Suppressor macrophage treated with lipopolysaccharide for 1 hour (primary cell): ENCODE measurements at places on chromosomes 11 and 22.

DNA sequence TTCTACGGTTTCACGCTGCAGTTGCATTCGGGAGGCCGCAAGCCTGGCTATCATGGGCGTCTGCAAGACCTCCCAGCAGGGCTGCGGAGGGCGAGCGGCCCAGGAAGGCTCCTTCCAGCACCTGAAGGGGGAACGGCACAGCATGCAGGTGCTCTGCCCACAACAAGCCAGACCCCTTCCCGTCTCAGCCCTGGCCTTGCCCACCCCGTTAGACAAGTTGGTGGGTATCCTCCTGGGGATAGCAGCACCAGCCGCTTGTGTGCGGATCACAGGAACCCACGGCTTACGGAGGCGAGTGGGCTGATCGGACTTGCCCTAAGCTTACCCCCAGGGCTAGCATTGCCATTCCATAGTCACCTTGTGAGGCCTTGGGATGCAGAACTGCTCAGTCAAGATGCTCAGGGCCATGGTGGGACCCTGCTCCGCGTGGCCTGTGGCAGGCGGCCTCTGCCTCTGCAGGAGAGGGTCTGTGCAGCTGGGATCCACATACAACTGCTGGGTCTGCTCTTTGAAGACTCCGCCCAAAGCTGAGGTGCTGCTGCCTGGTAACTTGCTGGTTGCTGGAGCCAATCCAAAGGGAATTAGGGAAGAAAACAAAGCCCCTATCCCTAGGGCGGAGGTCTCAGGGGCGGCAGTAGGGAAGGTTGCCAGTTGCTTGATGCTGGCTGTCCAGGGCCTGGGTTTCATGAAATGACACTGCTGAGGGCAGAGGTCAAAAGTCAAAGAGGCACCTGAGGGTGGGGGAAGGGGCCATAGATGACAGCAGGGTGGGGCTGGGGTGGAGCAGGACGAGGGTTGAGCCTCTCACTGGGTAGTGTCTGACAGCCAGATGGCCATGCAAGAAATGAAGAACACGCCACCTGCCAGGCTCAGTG, 1.4 kb upstream of the OSBPL5 start:
- no peak for DNase-seq

- no peak for DNase-seq
Measured at GRCh38 chr11:117520201-117520600, 192.5 kb downstream of the CEP164 start.

- no peak for DNase-seq
Measured at GRCh38 chr11:17550450-17551346, 3.6 kb downstream of the OTOG start.

DNA sequence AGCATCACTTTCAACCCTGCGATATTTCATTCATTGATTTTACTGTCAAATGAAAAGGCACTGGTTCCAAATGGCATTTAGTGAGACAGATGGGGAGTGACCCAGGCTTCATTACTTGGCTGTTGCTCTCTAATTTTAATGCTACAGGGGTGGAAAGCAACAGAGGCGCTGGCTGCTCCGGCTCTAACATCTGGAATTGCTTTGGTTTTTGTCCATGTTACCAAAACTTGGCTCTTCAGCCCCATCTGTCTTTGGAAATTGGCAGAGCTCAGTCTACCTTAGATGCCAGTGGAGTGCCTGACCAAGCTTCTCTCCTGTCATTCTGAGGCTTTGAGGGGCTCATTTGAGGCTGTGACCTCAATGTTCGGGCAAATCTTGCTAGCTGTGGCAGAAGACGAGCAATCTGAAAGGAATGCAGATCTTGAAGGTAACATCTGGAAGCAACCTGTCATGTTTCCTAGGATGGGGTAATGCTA, 409.5 kb upstream of the SYN3 start:
- no peak for DNase-seq

- DNase-seq, result no peak
Measured at GRCh38 chr22:49724030-49724892, 103.4 kb downstream of the BRD1 start.

DNA sequence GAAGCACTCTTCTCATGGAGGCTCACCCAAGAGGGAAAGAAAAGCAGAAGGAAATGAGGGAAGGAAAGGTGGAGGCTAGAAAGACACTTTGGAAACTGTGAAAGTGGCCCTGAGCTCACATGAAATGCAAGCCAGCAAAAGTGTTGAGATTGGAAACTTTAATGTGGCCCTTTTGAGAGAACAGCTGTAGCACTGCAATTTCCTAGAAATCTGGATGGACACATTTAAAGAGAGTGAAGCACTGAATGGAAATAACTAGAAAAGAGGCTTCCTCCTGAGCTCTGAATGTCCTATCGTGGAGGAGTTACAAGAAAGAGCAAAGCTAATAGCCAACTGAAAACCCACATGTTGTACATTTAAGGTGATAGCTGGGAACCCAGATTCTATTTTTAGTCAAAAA, 56.0 kb downstream of the LIF start:
- DNase-seq, result no peak

DNA sequence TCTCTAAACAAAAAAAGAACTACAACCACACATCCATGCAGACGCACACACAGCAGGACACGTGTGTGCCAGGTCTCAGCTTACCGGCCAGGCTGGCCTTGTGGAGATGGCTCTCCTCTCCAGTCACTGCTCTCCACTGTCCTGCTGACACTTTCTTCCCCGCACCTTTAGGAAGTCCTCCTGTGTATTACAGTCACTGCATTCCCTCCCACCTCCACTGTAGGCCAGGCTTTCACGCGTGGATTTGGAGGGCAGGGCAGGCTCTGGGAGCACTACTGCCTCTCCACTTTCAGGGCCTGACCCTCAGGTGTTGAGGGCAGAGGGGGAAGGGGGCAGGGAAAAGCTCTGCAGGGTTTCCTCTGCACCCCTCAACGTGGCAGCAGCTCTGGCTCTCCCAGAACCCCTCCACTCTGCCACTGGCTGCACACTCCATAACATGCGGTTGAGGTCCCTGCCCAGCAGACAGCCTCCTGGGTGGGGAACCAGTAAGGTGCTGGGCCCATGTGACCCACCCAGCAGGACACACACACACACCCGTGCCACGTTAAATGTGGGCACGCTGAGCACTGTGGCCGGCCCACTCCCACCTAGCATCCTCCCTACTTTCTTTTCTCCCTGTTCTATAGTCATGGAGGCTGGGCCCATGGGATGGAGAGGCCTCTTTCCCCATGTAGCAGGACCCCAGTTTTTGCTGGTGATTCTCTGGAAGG, 107.0 kb upstream of the PITPNB start:
- no peak for DNase-seq
